ENCODE measurements at places on chromosomes 1 and 21.

- no peak for DNase-seq
Observed at GRCh38 chr1:14949836-14950713, 203.5 kb upstream of the TMEM51 start.

GRCh38 chr21:23009360-23009759, 2011.2 kb downstream of the NCAM2 start:
- no peak for DNase-seq

DNA sequence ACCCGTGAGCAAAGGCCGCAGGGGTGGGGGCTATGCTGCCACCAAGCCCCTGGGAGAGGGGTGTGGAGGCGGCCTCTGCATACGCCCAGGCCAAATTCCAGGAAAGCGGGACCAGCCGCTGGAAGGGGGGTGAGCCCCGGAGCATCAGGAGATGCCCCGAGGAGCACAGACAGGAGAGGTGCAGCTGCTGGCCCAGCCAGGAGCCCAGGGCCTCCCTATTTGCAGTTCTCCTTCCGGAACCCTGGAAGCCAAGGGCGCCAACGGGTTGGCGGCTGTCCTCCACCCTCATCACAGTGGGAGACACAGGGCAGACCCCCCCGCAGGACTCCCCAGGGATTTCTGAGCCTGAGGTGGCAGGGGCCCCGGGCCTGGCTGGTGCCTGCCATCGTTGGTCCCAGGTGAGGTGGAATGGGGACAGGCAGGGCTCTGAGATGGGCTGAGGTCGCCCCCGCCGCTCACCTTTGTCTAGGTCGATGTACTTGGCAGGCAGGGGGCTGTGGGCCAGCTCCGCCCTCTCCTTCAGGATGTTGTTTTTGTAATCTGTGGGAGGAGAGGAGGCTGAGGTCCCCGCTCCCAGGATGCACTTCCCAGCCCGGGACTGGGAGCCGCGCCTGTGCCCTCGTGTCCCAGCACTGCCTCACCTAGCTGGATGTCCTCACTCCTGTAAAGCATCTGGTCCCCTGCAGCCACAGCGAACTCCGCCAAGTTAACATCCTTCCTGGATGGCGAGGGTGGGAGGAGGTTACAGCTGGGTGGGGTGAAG, 4.4 kb upstream of the DVL1 start:
- DNase-seq, result no peak

- DNase-seq, result no peak
Observed at GRCh38 chr1:244861683-244862082, 2.7 kb downstream of the HNRNPU start.

GRCh38 chr1:64754173-64754572, 9.3 kb downstream of the RAVER2 start:
- DNase-seq, result no peak

GRCh38 chr1:33147997-33148314, 33.9 kb downstream of the TRIM62 start:
- no peak for DNase-seq
